ENCODE measurements at places on chromosomes 1 and 21.

DNA sequence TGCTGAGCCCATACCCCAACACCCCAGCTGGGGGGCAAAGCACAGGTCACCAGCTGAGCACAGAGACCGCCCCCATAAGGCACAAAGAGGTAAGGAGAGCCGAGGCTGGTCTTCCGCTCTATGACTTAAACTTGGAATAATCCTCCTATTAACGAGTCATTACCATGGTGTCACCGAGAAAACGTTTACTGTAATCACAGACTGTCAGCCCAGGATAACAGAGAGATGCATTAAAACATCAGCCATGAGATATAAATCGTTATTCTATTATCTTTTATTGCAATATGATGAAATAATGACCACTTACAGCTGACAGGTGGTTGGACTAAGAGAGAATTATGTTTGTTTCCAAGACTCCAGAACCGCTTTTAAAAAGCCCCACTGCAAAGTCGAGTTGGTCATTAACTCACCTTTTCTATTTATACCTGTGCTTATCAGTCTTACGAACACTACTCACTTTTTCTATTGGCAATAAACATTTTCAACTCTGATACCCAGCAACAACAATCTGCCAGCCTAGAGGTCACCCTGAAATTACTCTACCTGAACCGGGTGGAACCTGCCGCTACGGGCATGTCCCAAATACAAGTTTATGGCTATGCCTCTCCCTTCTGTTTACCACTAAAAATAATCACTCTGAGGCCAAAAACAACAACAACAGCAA is 21.5 kb downstream of the NPHP4 start:
- DNase-seq, result no peak

GRCh38 chr1:115317101-115318012 is 20.7 kb downstream of the NGF start:
- no peak for DNase-seq

DNA sequence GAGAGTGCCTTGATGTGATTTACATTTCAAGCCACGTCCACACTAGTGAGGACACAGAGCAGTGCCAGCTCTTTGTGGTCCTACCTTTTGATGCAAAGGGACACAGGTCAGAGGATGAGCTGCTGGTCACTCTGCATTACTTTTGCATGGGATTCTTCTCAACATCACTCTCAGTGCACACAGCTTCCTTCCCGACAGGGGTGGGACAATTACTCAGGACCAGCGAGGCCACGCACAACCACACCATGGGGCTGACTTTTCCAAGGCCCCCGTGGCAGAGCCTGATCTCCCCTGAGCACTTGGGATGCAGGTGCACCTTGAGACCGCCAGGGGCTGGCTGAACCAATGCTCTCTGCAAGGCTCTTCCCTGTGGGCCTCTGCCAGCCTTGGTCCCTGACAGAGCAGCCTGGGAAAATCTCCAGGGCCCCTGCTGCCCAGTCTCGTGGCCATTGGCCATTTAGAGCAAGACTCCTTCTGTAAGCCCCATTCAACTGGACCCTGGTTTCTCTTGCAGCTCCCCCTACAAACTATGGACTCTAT is 13.2 kb upstream of the PRAMEF12 start:
- DNase-seq, result no peak

GRCh38 chr1:1920057-1920607 is 1.1 kb upstream of the TMEM52 start:
- no peak for DNase-seq

DNA sequence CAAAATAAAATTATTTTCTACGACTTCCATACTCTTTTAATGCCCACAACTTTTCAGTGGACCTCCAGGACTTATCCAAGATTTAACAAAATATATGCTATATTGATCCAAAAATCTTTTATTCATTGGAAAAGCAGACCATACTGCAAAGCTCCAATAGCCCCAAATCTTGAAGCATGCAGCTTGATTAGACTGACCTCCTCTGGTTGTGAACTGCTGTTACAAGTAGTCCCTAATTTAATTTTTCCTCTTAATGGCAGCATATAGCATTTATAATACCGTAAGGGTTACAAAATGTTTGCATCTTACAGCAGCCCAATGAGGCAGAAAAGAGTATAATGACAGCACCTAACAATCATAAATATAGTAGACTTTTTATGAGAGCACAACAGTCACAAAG is 49.8 kb downstream of the TPR start:
- no peak for DNase-seq

GRCh38 chr1:153341431-153341934 is 7.2 kb downstream of the PGLYRP4 start:
- no peak for DNase-seq

DNA sequence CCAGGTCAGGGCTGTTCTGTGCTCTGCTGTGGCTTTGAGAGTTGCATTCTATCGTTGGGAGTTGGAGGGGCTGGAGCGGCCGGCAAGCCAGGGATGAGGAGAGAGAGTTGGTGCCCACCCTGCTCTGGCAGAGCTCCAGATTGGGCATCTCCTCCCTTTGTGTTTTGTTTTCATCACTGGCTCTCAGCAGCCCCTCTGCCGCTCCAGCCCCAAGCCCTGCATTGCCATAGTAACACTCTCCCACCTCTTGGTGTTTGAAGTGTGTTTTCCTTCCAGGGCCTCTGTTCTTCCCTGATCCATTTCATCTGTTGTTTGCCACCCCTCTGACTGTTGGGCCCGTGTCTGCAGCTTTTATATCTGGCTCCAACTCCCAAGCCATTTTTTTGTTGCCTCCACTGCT is 152.7 kb downstream of the URB2 start:
- no peak for DNase-seq

DNA sequence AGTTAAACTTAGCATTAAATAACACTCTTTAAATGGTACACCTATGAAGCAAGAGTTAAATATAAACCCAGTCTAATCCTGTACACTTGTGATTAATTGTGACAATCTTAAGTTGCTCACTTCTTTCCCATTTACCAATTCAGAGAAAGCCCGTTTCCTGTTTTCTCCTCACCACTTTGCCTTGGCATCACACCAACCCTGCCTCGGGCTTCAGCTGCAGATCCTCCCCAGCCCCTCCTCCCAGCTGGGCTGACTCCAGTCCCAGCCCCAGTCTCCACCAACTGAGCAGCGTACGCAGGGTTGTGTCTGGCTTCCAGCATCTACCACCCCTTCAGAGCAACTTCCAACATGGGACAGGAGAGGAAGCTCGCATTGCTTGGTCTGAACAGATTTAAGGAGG is 4.1 kb downstream of the PYCR2 start:
- DNase-seq, result no peak

GRCh38 chr1:23013657-23014056 is 2.0 kb downstream of the TEX46 start:
- DNase-seq, result no peak

DNA sequence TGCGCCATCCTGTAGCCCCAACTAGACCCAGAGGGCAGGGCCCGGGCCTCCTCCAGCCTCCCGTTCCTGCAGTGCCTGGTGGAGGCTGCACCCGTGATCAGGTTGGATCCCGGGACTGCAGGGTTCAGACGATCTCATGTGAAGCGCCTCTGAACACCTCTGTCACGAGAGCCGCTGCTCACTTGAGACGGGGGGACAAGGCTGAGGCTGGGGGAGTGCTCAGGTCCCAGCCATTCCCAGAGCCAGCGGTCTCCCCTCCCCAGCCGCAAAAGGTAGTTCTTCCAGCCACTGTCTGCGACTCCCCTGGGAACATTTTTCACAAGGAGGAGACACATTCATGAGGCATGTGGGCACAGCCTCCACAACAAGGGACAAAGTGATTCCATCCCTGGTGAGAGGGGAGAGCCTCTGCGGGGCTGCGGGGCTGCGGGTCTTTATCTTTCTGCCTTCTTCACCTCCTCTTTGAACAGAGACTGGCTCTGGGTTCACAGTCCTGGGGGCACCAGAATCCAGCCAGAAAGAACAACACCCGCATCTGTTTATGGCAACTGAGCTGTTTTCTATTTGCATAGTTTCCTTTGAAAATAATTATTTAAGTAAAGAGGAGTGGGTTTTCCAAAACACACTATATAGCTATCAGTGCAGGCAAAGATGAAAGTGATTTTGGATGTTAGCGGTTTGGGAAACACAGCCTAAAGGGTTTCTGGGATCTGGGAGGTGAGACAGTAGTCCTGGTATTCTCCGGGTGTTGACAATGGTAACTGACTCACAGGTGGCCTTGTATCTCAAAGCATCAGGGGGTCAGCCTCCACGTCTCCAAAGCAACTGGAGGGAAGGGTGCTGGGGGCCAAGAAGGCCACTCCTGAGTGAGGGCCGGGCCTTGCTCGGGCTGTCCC is 13.0 kb upstream of the LDLRAP1 start:
- DNase-seq, result no peak

DNA sequence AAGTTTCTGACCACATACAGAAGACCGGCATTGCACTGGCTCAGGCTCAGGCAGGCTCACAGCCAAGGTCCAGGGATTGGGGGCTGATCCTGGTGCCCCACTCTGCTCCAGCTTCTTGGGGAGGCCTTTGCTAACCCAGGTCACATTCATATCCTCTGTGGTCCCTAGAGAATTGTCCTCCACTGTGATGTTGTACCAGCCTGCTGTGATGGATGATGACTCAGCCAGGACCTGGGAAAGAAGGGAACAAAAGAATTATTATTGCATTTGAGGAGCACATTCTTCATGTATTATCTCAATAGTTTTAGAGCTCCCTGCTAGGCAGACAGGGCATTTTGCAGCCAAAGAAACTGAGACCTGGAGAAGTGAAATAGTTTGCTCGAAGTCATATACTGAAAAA is 114.3 kb upstream of the ETV3 start:
- DNase-seq, result no peak

GRCh38 chr1:182869241-182869666 is 30.1 kb downstream of the DHX9 start:
- DNase-seq, result no peak

DNA sequence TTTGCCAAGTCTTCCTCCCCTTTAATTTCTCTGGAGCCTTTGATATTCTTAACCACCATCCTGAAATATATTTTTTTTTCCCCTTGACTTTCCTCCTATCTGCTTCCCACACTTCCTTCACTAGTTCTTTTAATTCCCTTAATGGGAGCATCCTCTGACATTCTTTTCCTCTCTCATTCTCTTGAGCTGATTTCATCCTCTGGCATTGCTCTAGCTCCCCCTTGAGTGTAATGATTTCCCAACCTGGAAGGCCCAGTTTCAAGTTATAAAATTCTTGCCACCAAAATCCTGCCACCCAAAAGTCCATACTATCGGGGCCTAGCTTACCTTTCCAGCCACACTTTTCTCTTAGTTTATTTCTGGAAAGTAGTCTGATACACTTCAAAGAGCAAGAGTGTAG is 39.5 kb upstream of the UBE2U start:
- DNase-seq, result no peak

DNA sequence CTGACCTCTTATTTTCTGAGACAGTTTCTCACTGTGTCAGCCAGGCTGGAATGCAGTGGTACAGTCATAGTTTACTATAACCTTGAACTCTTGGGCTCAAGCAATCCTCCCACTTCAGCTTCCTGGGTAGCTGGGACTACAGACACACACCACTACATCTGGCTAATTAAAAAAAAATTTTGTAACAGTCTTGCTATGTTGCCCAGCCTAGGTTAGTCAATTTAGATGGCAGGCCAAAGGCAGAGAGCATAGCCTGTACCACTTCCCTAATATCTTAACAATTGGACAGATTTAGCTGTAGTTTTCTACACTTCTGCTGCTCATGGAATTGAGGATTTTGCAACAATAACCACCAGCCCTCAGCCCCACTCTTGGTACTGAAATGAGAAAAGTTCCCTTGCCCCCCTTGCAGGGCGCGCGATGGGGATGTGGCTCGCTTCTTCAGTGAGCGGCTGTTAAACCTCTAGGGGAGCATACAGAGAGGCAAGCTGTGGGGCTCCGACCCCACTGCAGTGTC is 34.9 kb upstream of the PTGFRN start:
- no peak for DNase-seq

GRCh38 chr1:222696741-222697140 is 15.6 kb downstream of the AIDA start:
- no peak for DNase-seq

DNA sequence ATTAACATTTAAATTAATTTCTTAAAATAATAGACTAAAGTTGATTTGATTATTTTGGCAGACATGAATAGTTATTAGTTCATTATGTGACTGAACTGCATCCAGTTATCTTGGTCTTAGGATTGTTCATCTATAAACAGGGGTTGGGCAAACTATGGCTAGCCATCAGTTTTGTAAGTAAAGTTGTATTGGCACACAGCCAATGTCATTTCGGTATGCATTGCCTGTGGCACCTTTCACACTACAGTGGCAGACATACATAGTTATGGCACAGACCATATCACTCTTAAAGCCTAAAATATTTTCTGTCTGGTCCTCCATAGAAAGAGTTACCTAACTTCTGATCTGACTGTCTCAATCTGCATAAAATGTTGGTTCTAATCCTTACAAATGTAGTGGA is 27.2 kb downstream of the ADGRL2 start:
- DNase-seq, result no peak

DNA sequence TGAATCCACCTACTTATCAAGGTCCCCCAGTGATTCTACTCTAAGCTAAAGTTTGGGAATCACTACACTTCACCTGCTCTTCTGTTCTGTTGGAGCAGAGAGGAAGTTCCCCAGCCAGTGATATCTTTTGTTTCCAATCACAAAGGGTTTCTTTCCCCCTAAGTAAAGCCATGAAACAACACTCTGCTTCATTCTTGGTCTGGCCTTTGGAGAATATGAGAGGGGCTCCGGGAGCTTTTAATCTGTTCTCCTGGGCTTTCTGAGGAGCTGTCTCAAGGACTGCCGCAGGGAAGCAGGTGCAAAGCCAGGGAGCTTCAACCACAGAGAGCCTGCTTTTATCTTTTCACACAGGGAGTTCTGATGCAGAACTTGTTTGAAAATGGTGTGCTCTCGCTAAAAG is 10.1 kb upstream of the SLAMF9 start:
- no peak for DNase-seq

GRCh38 chr21:15552914-15553494 is 176.8 kb upstream of the USP25 start:
- DNase-seq, result no peak

DNA sequence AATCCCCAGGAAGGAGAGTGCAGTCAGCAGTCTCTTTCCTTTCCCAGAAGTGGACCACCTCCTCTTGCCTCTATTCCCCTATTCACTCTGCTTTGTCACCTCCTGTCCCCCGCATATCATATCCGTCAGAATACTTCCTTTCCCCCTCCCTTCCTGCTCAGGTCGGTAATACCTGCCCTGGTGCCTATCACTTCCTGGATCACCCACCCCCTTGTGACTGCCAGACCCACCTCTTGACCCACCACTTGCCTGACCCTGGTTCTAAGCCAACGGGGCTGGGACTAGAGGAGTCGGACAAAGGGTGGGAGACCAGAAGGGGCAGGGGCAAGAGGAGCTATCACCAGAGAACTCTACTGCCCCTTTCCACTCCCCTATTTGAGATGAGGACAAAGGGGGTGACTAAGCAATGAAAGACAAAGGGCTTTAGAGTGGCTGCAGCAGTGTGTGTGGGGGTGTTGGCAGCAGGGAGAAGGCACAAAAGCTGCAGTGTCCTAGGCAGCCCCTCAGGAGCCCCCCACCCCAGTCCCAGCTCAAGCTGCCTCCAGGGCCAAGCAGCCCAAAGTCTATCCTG is 1.7 kb upstream of the ADAMTS4 start:
- DNase-seq, result no peak

All from stimulated activated CD8-positive, alpha-beta memory T cell treated with anti-CD3 and anti-CD28 coated beads, Interleukin-15, amount 100 ng/mL, for 4 hours (primary cell).